ENCODE measurements at places on chromosomes 2 and 18.

- peak; percentile 37 for DNase-seq
These were observed 89.0 kb downstream of the INSIG2 start for GRCh38 chr2:118177318-118177717.

- DNase-seq = peak; percentile 88
These were observed 237.3 kb downstream of the OSR1 start for GRCh38 chr2:19120941-19121750.

DNA sequence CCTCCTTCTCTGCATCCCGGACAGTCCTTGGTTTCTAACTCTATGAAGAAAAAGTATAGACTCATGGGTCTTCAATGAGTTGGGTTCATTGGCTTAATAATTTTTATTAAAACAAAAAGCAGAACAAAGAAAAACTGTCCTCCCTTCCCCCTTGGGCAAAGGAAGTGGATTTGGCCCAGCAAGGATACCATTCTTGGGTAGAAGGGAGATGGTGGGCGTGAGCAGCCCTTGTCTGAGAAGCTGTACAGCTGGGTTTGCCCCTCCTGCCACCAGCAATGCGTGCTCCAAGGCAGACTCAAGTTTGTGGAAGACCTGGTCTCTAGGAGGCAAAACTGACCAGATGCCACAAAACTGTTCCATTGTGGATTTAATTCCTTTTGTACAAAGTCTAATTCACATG lies 12.7 kb downstream of the PCARE start:
- DNase-seq = no peak

DNA sequence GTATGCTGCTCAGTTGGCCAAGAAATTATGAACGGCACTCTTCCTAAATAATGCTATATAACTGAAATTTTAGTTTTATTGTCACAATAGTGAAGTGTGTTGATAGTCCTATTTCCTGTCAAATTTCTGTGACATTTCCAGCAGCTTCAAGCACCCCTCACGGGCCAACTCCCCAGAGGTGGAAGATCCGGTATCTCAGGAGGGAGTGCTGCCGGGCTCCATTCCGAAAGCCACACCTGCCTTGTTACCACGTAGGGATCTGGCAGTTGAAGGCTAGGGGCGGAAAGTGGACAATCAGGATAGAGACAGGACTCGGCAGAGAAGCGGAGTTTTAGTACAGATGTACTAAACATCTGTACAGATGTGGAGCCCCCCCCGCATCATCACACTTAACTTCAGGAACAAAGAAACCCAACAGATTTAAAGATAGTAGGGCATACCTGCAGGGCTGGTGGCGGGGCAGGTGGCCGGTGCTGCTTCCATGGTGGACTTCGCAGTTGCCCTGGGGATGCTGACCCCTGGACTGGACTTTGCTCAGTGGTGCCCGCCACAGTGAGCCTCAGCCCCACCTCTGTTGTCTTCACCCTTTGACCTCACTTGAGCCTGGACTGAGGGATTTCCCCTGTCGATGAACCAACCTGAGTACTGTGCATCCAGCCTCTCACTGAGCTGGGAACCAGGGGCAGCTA lies 22.3 kb downstream of the ASAP2 start:
- no peak for DNase-seq

- peak; percentile 3 for DNase-seq
These were observed 108.5 kb upstream of the SMAD7 start for GRCh38 chr18:49059028-49059834.

DNA sequence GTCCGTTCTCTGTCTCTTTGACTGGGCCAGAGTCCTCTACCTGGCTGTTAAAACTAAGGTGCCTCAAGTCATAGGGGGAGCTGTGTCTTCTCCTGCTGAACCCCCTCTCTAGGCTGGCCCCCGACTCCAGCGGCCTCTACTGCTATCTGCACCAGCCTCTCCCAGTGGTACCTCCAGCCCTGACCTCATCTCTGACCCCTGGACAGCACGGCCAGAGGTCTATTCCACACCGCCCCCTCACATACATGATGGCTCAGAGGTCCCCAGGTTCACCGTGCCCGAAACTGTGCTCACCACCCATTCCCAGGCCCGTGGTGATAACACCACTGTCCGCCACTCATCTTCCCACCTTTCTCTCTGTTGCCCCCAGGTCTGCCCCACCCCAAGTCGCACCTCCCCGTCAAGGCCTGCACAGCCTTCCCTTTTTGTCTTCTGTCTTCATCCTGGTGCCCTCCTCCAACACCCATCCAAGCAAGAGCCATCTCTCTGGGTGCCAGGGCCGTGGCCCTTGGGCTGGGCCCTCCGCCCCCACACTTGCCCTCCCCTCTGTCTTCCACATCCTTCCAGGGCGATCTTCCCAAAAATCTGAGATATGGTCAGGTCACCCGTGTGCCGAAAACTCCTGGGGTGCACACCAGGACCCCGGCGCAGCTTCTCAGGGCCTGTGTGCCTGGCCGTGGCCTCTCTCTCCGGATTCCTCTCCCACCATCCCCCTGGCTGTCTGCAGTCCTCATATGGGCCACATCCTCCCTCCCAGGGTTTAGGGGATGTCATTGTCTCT lies 134.4 kb upstream of the ID2 start:
- DNase-seq = no peak

DNA sequence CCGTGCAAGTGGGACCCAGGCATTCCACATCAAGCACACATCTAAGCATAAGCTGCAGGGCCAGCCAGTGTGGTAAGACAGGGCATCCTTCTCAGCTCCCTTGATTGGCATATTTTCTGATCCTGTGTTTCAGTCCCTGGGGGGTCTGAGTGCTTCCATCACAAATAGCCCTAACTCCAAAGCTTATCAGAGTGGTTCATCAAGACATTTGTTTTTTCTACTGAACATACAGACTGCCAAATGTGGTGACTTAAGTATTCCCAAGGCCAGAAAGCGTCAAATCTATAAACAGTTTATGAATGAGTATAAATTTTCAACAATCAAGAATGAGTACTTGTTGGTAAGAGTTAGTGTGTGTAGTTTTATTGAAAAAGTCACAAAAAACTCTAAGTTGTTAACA lies 18.8 kb downstream of the SPRED2 start:
- no peak for DNase-seq

All from A172 (cell line).